C1 segment of cervical spinal cord (tissue), 14 donors: ENCODE measurements at places on chromosomes 3 and 15.

DNA sequence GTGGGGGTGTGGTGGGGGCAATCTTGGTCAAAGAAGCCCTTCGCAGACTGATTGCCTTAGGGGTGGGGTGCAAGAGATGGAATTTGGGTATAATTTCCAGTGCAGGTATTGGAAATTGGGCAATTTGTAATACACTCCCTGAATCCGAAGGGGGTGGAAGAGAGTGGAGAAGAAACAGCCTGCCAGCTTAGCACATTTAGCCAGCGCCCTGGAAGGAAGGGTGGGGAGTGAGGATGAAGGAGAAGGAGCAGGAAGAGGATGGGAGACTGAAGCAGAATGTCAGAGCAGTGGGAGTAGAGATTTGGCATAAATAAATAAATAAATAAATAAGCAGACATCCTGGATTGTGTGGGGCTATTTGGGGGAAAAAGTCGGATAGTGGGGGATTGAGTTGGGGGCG lies 1.6 kb downstream of the GAP43 start:
- no peak for DNase-seq

DNA sequence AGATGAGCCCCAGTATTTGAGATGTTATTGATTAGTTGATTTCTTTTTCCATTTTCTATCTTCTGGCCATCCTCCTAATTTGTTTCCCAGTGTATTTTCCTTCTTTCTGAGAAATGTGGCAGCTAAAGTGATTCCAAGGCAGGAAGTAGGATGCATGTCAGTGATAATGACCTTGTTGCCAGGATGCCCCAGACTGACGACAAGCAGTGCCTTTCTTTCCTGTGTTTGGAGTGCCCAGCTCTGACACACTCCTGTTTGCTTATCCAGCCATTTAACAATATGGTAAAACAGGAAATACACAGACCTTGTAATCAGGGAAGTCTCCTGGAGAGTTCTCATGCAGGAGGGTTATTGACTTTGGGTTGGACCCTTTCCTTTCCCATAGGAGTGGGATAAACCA lies 20.4 kb downstream of the TMOD2 start:
- no peak for DNase-seq

DNA sequence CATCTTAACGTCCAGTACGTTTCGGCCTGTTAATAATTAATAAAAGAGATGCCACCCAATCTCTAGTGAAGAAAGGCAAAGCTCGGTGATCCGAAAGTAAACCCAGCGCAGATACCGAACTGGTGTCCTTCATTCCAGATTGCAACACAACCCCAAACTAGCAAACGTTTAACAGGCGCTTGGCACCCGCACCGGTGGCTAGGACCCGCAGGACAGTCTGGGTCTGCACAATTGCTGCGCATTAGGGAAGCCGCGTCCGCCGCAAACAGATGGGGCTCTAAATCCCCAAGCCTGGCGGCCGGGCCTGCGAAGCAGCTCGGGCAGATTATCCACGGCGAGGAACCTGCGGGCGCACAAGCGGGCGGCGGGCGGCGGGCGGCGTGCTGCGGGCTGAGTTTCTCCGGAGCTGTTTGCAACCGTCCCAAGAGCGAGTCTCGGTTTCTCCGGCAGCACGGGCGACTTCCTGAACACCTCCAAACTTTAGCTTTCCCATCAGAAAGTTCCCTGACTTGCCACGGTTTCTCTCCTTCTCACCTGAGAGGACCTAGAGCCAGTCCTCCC lies 112.1 kb upstream of the ICE2 start:
- DNase-seq, result peak; percentile 62

DNA sequence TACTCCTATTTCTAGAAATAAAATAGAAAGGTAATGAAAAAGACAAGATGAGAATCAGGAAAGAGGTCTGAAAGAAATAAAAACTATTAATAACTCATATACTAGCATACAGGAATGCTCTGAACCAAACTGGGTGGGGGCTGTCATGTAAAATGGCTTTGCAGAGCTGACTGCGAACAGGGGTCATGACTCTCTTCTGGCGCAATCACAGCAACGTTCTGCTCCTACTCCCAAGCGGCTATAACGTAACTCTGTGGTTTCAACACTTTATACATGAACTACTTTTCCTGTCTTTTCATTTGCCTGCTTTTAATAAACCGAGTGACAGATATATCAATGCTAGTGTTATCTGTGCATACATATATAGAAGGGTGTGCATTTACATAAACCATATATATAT lies 116.7 kb downstream of the DLG1 start:
- no peak for DNase-seq

DNA sequence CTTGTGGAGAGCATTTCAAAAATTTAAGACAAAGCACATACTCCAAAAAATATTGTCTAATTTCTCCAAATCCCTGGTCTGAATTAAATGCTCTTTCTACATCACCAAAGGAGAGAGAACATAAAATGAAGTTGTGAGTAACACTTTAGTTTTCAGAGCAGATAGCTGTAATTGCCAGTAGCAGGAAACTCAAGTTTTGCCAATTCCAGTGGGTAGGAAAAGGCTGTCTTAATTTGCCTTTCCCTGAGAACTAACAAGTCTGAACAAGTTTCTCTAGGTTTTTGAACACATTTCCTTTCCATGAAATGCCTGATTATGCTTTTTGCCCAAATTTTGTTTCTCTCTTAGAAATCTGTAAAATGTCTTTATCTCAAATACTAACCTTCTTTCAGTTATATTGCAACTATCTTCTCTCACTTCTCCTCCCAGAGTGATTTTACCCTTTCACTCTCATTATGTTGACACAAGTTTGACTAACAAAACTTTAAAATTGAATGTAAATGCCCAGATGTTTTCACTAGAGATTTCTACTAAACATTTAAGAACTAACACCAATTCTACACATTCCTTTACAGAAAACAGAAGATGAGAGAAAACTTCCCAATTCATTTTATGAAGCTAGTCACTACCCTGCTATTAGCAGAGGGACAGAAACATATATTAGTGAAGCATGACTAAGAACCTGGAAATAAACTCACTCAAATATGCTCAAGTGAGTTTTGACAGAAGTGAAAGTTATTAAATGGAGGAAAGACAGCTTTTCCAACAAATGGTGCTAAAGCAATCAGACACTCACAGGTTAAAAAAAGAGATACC lies 38.4 kb downstream of the RFX7 start:
- DNase-seq, result no peak
